ENCODE measurements at places on chromosomes 3 and 15.

GRCh38 chr3:133851931-133852330 lies 43.8 kb downstream of the RAB6B start:
- DNase-seq = no peak

DNA sequence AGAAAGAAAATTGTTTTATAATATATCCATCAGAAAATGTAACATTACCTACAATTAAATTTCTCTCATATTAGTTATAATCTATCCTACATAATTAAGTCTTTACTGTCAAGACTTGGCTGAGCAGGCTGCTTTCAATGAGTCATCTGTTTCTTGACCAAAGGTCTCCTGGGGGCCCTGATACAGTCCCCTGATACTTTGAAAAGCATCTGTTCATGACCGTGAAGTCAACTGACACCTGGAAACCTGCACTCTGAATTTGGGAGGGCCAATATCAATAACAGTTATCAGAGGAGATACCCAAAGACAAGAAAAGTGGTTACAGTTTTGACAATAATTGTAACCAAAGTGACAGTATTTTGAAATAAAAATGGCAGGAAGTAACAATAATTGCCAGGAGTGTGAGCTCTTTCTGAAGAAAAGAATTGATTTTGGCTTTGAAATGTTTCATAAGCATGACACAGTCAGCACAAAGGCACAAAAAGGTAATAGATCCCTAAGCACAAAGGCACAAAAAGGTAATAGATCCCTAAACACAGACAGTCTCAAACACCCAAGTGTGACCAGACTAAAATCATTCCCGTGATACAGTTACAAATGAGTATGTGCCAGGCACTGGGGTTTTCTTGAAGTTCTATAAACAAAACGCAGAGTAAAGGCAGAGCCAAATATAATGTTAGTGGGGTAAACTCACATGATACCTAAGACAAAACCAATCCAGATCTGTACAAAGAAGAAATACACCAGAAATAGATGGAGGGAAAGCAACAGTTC lies 260.7 kb downstream of the PLOD2 start:
- DNase-seq = peak; percentile 41

GRCh38 chr3:122099255-122099654 lies 44.1 kb downstream of the CD86 start:
- DNase-seq = no peak

- DNase-seq = no peak
Observed at GRCh38 chr3:60669636-60670035, 581.6 kb downstream of the FHIT start.

DNA sequence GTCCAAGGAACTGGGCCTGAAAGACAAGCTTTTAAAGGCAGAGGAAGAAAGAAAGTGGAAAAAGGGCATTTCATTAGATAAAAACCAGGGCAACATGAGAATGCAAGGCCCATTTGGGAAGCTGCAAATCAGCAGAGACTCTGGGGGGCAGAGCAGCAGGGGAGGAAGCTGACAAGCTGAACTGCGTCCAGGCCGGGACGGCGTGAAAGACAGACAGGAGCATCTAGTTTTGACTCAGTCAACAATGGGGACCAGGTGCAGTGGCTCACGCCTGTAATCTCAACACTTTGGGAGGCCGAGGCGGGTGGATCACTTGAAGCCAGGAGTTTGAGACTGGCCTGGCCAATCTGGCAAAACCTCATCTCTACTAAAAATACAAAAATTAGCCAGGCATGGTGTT lies 69.9 kb downstream of the CDC25A start:
- no peak for DNase-seq

DNA sequence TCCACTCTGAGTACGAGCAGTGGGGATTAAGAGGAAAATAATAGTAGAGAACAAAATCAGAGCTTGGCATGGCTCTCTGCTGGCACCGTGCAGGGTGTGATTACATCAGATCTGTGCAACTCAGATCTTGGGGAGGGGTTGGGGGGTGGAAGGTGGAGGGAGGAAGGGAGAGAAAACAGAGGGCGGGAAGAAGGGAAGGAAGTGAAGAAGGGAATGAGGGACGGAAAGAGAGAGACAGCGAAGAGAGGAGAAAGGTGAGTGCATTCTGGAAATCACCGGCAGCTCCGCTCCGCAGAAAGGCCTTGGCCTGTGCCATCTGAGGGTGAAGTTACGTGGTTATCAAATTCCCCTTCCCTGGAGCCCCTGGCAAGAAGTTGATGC lies 31.0 kb upstream of the ADAMTS17 start:
- DNase-seq = no peak

GRCh38 chr15:53831907-53832770 lies 72.7 kb upstream of the WDR72 start:
- no peak for DNase-seq

GRCh38 chr3:178440043-178440442 lies 96.2 kb upstream of the KCNMB2 start:
- no peak for DNase-seq

DNA sequence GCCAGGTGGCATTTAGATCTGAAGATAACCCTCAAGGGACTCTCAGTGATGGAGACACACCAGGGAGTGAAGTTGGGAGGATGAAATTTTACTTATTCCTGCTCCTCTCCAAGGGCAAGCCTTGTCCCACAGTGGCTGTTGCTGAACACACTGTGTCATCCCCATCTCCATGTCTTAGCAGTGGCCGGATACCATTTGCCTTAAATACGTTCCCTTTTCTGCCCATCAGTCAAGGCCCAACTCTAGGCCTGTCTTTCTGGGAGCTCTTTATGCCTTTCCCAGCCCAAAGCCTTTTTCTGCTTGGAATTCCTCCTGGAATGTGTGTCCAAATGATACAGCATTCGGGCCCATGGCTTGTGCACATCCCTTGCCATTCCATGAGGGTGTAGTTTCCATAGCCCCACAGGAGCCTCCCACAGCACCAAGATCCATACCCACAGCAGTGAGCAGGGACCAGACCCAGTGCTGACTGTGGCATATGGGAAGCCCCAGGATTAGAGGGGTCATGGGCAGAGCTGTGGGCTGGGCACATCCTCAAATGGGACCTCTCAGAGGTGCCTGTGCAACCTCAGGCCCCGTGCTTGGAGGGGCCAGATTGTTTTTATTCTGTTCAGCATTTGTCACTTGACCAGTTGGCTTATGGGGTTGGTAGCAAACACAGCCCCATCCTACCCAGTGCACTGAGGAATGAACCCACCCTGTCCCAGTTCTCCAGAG lies 63.7 kb upstream of the PRR23C start:
- DNase-seq = no peak

GRCh38 chr3:148990236-148990635 lies 1.1 kb upstream of the GYG1 start:
- no peak for DNase-seq

- no peak for DNase-seq
Observed at GRCh38 chr15:43029476-43029875, 76.4 kb downstream of the UBR1 start.

GRCh38 chr3:64365877-64366276 lies 140.6 kb upstream of the PRICKLE2 start:
- DNase-seq = no peak

- no peak for DNase-seq
Observed at GRCh38 chr3:46706771-46707582, 5.8 kb downstream of the TMIE start.

DNA sequence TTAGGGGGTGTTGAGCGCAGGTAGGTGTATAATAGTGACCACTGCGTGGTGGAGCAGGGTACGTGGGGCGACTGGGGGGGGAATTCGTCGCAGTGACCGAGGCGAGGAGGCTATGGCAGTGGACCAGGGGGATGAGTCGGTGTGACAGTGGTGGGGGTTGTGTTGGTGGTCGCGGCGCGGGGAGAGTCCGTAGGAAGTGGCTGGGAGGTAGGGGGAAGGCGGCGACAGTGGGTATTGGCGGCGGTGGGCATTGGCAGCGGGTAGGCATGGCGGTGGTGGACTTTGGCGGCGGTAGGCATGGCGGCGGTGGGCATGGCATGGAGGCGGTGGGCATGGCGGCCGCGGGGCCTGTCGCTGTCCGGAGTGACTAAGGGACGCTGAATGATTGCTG lies 739 bp downstream of the SNRPN start:
- DNase-seq = no peak

GRCh38 chr3:132288357-132288756 lies 28.9 kb upstream of the ACP3 start:
- DNase-seq = no peak

GRCh38 chr3:74134831-74135230 lies 479.6 kb downstream of the CNTN3 start:
- DNase-seq = no peak

DNA sequence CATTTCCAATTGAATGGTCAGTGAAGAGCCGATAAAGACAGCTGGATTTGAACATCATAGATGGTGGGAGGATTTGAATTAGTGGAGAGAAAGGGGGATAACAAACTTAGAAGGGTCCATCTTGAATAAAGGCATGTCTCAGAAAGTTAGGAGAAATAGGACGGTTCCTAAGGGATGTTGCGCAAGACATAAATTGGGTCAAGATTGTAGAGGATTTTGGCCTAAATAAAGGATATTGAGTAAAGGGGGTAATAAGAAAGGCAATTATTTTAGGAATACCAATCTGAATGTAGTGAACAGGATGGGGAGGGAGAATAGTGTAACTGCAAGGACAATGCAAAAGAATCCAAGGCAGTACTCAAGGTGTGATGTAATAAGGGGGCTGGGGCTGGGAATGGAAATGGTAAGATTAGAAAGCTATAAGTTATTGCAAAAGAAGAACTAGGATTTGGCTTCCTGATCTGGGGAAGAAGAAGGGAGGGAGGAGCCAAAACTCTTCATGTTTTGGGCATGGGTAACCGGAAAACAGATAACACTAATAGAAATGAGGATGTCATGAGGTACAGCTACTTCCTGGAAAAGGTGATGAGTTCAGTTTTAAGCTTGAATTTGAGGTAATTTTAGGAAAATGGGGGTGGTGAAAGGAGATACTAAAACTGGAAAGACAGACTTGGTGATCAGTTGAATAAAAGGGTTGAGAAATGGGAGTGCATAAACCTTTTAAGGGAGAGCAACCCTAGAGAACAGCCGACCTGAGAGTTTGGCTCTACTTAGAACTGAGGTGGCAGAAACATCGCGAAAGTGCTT lies 17.3 kb upstream of the TRPC1 start:
- no peak for DNase-seq

GRCh38 chr15:92807971-92808571 lies 92.1 kb upstream of the CHD2 start:
- DNase-seq = no peak

DNA sequence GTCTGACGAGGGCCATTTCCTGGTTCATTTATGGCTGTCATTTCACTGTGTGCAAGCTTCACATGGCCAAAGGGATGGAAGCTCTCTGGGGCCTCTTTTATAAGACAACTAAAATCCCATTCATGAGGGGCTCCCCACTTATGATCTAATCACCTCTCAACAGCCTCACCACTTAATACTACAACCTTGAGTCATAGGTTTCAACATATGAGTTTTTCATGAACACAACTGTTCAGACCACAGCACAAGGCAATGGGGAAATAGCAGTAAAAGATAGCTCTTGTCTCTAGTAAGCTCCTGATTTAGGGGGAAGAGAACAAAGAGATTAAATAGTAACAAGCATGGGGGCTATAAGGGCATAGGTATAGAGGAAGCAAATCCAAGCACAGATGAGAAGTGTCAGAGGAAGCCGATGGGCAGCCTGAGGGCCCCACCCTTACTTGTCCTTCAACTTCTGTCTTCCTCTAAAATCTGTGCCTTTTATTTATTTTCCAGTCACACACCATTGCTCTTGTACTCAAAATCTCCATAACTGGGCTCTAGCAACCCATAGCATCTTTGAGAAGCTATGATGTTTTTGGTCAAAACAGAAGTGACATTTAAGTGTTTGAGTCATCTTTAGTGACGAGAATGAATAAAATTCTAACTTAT lies 329.1 kb downstream of the UNC13C start:
- DNase-seq = peak; percentile 55

DNA sequence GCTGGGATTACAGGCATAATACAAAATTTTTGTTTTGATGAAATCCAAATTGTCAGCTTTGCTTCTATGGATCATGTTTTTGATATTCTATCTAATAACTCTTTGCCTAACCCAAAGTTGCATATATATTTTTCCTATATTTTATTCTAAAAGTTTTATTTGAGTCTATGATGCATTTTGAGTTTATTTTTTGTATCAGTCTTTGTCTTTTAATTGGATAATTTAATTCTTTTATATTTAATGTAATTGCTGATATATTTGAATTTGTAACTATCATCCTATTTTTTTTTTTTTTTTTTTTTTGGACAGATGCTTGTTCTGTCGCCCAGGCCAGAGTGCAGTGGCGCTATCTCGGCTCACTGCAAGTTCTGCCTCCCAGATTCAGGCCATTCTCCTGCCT lies 19.7 kb upstream of the DENND4A start:
- DNase-seq = no peak

- DNase-seq = no peak
Observed at GRCh38 chr3:183161552-183162336, 790 bp downstream of the LAMP3 start.

DNA sequence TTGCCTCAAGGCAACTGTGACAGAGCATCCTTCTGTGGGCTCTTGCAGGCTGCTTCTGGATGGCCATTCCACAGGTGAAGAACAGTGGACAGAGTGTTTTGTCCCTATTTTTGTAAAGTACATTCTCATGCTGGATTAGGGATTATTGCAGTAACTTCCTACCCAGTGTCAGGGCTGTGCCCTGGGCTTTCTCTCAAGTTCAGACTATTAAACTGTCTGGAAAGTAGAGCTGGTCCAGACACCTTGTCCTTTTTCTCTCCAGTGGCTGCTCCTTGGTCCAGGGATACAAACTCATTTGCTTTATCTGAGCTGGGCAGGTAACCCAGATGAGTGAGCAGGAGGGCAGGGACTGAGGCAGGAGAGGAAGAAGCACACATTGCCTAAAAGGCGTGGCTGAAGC lies 37.4 kb upstream of the AGBL1 start:
- no peak for DNase-seq

DNA sequence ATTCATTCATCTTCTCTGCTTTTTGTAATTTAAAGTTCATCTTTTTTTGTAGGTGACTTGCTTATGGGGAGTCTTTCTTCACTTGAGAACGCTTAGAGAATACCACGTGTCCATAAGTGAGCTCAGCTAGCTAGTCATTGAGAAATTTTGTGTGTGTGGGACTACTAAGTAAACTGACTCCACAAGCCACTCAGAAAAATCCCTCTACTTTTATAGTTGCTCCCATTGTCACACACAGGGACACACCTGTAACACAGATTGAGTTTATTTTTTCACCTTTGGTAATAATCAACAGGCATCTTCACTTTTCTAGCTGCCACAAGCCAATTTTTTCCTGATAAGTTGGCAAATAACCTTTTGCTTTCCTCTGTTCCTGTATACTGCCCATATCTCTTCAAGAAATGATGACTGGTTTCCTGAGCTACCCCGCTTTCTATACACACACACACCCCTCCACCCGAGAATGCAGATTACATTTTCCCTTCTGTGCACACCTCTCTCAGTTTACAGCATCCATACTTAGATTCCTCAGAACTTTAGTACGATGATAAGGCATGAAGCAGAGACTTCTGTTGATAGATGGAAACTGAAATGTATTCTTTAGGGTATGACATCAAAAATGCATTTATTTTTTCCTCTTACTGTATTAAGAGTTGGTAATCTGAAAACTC lies 4.6 kb downstream of the TSC22D2 start:
- peak; percentile 68 for DNase-seq

Data from LHCN-M2 (cell line).